ENCODE measurements at places on chromosomes 4 and X.

- no peak for DNase-seq
These were observed 32.9 kb upstream of the DCX start for GRCh38 chrX:111444881-111445280.

DNA sequence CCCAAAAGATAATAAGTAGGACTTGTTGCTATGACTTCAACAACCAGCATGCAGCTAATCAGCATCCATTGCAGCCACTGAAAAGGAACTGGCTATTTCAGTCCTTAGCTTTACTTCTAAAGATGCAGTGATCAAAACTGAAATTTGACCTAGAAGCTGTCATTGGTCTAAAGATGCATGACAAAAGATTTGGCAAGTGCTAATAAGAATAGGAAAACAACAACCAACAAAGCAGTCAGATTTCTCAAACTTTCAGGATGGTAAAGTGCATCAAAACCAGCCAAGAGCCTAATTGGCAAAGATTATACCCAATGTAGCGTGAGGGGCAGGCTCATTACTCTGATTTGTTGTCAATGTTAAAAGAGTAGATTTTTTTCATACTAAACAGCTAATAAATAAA is 77.1 kb upstream of the WDR17 start:
- DNase-seq, result no peak

- no peak for DNase-seq
These were observed 131.6 kb downstream of the CEP135 start for GRCh38 chr4:56080384-56080783.

DNA sequence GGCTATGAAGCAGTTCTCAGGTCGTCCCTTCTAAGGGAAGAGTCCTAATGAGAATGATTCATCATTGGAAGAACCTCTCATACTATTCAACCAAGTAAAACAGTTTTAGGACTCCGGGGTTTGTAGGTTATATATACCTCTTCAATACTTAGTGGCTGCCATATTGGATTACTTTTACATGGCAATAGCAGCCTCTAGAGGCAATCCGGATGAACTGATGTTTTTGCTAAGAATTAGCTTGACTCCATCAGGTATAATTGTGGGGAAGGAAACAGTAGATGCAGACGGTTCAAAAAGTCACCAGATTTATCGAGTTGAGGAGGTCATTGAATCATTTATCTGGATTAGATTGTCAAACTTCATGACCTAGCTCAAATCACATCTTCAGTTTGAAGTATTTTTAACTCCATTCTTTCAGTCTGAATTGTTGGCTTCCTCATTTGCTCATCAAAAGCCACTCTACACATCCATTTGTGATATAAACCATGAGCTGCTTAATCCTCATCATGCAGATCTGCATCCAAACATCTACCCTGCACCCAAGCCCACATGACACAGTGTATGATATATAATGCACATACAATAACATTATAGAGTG is 28.4 kb downstream of the GUCY1B1 start:
- no peak for DNase-seq

- DNase-seq, result no peak
These were observed 485.3 kb downstream of the IL15 start for GRCh38 chr4:142121448-142122350.

GRCh38 chrX:20729416-20729815 is 462.7 kb upstream of the RPS6KA3 start:
- no peak for DNase-seq

Measured in stimulated activated naive CD8-positive, alpha-beta T cell treated with anti-CD3 and anti-CD28 coated beads, Interleukin-15, Interleukin-2, amounts not matched to agents 100 U/mL and 50 U/mL, for 24 hours (primary cell).